ENCODE measurements at places on chromosomes 16 and 17.
A peak's percentile ranks its signal among the peaks of the same experiment; 100 is the strongest.

DNA sequence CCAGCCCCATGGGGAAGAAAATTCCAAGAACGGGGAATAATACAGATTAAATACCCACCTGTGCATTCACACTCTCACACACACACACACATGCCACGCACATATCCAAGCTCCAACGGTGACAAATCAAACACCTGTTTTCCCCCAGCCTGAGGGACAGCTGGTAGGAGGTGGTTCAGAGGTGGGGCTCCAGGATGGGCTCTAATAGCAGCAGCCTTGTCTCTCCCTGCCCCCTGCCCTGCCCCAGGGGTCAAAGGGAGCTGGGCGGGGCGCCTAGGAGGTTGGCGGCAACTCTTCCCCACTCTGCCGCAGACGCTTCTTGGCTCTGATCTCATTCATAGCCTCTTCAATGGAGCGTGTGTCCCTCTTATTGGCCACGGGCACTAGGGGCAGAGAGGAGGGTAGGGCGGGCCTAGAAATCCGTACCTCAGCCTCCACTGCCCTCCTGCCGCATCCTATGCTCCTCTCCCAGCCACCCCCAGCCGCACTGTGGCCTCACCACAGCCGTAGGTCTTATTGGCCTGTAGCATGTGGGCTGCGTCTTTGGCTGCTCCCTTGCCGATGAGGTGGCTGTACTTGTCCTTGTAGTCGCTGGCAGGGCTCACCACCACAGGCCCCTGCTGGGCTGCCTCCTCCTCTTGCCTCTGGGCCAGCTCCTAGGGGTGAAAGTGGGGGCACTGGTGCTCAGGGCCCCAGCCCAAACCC is 8.2 kb downstream of the SPAG7 start:
- DNase-seq: no peak

- DNase-seq: no peak
Measured at GRCh38 chr17:49454050-49454449, 39.4 kb upstream of the PHB1 start.

DNA sequence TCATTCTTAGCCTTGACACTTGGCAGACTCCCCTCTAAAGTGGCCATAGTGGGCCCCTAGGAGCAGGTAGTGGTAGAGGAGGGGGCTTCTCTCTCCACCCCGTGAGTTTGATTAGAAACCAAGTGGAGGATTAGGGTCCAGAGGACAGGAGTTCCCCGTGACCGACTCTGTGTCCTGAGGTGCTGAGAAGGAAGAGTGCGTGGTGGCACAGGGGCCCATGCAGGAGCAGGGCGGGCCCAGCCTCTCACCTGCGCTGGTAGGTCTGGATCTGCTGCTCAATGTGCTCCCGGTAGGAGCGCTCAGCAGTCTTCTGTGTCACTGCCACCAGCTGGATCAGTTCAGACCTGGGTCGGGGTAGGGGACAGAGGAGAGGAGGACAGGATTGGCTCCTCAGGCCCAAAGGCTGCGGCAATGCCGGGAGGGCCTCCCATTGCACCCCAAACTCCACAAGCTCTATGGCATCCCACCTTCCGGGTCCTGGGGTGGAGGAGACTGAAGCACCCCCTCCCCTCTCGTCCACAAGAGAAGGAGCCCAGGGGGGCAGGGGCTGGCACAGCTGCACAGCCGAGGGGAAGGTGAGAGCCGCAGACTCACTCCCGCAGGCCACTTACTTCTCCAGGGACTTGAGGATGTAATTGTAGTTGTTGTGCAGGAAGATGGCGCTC is 6.2 kb downstream of the ZACN start:
- no peak for DNase-seq

DNA sequence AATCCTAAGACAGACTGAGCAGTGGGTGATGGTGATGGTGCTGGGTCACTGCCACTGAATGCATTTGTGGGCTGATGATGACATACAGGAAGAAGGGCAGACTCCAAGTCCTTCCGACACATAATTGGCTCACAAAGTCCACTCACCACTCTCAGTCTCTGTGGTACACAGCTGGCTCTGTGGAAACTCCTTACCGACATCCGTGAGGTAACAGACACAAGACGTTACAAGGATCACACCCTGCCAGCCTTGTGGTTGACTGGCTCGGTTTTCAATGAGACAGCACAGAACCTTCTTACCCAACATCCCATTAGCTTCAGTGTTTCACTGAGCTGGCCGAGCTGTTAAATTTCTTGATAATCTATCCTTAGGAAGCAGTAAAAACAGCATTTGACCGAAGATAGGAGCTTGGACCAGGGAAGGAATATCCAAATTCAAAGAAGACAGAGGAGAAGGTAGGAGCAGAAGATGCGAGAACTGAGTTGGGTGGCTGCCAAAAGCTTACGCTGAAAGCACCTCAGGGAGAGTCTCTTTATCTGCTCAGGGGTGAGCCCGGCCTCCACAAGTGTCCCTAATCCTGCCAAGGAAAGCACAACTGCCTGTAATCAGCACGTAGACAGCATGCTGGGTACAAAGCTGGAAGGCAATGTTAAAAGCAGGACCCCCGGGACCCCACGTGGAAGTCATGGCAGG is 5.5 kb upstream of the MXRA7 start:
- DNase-seq: no peak

GRCh38 chr16:87278191-87279093 is 38.8 kb downstream of the C16orf95 start:
- DNase-seq: peak; percentile 65

- no peak for DNase-seq
Measured at GRCh38 chr17:2034157-2034556, 4.2 kb downstream of the DPH1 start.

DNA sequence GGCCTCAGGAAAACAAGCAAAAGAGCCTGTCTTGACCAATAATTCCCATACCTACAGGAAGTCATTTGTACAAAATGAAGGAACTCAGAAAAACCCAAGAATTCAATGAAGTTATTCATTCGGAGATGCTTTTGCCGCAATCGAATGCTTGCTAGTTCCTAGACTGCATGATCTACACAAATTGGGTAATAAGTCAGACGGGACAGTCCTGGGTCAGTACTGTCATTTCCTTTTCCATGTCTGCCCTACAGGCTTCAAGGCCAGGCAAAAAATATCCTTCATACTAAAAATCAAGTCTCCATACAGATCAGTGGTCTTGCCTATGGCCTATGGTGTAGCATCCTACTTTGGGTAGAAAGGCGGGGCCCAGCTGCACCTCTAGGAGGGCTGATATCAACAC is 71.4 kb downstream of the CFDP1 start:
- no peak for DNase-seq

DNA sequence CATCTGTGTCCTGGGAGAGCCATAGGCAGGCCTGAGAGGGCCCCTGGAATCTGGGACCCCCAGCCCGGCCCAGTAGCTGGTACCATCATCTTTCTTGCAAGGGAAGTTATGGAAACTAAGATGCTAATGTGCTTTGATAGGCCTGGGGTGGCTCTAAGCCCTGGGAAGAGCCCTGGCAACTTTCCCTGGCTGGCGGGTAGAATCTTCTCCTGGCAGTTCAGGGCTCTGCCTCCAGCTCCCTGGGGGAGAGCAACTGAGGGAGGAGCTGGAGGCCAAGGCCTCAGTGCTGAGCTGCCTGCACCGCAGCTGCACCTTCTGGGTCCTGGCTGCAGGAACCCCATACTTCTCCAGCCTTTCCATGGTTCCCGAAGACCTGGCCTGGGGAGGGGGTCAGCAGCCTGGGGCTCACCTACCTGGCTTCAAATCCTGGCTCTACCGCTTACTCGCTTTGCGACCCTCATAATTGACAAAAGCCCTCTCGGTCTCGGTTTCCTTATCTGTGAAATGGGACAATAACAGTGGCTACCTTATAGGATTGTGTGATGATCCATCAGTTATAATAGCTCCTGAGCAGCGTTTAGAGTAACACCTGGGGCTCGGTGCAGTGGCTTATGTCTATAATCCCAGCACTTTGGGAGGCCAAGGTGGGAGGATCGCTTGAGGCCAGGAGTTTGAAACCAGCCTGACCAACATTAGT is 333.7 kb downstream of the SEC14L1 start:
- DNase-seq: no peak

DNA sequence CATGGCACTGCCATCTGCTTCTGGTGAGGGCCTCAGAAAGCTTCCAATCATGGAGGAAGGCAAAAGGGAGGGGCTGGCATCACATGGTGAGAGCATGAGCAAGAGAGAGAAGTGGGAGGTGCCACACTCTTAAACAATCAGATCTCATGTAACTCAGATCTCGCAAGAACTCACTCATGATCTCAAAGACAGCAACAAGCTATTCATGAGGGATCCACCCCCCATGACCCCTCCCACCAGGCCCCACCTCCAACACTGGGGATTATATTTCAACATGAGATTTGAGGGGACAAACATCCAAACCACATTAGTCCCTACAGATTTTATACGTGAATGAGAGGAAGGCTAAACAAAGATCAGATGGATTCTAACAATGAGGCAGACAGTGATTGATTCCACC is 8.9 kb upstream of the TMEM132E start:
- DNase-seq: no peak

DNA sequence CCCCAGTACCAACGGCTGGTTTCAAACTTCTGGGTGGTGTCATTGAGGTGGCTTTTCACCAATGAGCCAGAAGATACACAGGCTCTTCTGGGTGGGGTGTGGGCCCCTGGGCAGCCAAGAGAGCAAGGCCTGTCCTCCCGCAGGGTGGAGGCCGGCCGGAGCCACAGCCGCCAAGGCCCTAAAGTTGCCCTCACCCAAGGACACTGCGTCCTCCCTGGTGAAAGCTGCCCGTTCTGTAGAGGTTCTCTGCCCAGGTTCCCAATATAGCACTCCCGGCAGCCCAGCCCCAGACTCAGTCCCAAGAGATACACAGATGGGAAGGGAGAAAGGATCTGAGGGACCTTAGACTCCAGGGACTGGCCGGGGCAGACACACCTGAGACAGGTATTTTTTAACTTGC is 10.7 kb upstream of the CACNG1 start:
- no peak for DNase-seq
